ENCODE measurements at places on chromosomes 7 and 10.
A peak's percentile ranks its signal among the peaks of the same experiment; 100 is the strongest.

- peak; percentile 82 for DNase-seq
These were observed 859 bp upstream of the CH25H start for GRCh38 chr10:89207801-89208551.

DNA sequence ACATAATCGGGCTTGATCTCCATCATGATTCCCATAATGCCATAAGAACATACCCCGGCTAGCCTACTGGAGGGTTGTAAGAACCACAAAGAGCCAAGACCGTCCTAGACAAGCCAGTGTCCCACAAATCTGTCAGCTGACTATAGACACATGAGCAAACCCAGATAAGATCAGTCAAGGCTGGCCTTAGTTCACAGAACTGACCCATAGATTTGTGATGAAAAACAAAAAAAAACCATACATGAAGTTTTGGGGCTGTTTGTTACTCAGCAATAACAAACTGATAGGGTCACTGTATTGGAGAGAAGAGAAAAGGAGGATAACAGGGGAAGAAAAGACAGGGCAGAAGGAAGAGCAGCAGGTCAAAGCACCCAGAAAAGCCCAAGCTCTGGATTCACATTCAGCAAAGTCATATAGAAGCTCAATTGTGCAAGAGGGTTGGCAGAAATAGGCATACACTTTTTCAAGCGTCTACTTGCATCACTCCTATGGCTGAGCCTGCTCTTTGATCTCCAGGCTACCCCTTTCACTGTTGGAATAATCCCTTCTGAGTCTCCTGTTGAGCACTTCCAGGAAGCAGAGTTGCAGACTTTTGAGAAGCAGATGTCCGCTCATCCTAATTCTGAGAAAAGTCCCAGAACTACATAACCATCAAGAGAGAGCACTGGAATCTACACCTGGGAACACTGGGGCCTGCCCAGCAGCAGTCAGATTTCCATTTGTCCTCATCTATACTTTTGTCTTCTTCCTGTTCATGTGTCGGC, 122.0 kb upstream of the HABP2 start:
- no peak for DNase-seq

GRCh38 chr10:8454357-8454756, 399.9 kb downstream of the GATA3 start:
- no peak for DNase-seq

DNA sequence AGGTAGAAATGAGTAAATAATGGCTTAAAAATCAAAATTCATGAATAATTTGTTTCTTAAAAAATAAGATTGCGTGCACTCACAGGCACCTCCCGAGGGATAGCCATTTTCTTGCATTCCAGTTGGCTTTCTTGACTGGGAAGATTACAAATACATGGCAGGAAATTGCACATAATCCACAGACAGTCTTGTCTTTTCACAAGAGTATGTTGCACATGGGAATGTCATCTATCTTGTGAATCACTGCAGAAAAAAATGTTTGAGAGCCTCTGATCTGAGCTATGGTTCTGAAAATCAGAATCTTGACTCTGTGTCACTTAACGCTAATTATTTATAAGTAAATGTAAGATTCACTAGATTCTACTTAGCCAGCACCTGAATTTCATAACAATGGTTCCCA, 74.1 kb upstream of the PRKG1 start:
- no peak for DNase-seq

DNA sequence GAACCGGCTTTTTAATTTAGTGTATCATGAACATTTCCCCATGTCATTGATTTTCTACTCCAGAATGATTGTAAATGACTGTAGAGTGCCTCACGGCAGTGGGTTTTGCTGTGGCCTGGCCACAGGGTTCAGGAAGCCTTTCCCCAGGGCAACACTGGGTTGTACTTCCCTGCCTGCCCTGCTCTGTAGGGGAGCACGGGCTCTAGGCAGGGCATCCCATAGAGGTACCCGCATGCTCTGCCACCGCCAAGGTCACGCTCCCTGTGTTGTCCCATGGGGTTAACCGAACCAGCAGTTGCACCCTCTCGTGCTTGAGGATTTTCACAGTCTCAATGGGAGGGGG, 63.8 kb downstream of the BPGM start:
- DNase-seq = no peak

Measured in right cardiac atrium (tissue), 5 donors.